OCI-LY7 (cell line): ENCODE measurements at places on chromosomes 6 and 20. TPM values are rescaled to one million over a fixed set of nuclear protein-coding genes. Genes with fewer than 3 reads are reported as not detected.

- DNase-seq = no peak
Measured at GRCh38 chr20:23456873-23457272, 4.2 kb upstream of the CST11 start.

DNA sequence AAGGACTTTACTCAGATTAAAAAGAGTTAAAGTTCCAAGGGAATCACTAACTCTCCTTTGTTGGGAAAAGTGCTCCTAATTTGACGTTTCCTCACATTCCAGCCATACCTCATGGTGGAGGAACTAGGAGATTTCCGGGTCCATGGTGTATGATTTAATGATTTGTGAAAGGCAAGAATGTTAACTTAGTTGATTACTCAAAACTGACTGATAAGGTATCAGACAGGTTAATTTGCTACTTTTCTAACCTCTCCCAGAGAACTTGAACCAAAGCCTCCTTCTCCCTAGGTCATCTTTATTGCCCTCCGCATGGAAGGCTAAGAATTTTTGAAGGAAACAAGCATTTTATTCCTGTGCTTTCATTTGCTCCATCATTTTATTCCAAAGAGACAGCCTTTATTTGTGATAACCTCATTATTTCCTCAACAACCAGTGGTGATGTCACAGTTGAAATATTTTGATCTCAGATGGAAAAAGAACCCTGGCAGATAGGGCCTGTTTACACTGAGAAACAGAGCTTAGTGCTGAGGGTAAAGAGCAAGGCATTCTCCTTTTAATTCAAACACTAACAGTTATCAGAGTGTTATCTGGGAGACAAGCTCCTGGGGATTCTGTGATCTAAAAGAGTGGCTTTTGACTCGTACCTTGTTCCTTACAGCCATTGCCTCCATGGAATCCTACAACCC, 57.4 kb upstream of the BMP2 start:
- no peak for DNase-seq

DNA sequence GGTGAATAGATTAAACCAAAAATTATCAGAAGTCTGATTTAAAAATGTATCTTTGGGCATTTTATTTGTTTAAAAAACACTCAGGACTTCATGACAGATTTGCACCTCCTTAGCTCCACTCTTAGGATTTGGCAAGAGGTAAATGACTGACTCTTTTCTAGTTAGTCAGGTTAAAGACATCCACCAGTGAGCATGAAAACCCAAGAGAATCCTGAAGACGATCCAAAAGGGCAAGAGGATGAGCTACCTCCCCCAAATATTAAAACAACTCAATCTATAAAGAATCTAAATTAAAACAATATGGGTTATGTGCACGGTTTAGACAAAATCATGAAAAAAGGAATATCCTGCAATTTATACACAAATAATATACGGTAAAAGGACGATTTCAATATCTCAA, 89.4 kb upstream of the OPRM1 start:
- no peak for DNase-seq

DNA sequence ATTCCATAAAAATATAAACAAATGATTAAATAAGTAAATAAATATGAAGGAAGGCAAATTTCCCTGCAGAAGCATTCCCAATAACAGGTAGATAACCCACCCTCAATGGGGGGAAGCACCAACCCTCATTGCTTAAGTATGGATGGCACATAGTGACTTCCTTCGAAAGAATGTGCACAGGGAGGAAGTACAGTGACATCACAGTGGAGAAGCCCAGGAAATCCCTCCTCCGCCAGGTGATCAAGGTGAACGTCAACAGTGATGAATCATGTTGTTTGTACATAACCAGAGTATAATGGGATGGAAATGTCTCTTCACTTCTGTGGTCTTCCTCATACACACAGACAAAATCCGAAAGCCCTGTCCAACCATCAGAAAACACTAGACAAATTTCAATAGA, 267.9 kb downstream of the THBS2 start:
- no peak for DNase-seq

Gene ULBP2
- 2.6 and 3.0 TPM in 2 replicates for total RNA-seq

- no peak for DNase-seq
Measured at GRCh38 chr20:45779011-45779915, 12.4 kb downstream of the WFDC3 start.

Gene IL17F
- not detected in 2 replicates for total RNA-seq

- DNase-seq = no peak
Measured at GRCh38 chr6:127879685-127880084, 21.2 kb downstream of the THEMIS start.

- DNase-seq = peak; percentile 82
Measured at GRCh38 chr6:147203311-147204059, 732 bp upstream of the STXBP5 start.

Gene CST4
- not detected in 2 replicates for total RNA-seq
